ENCODE measurements at places on chromosomes 3 and 15.
A peak's percentile ranks its signal among the peaks of the same experiment; 100 is the strongest.

GRCh38 chr3:29601861-29602585 is 321.2 kb downstream of the RBMS3 start:
- DNase-seq = peak; percentile 29

- DNase-seq = no peak
Observed at GRCh38 chr3:129235344-129235917, 14.0 kb upstream of the COPG1 start.

- DNase-seq = no peak
Observed at GRCh38 chr3:107848351-107848915, 242.4 kb downstream of the CD47 start.

DNA sequence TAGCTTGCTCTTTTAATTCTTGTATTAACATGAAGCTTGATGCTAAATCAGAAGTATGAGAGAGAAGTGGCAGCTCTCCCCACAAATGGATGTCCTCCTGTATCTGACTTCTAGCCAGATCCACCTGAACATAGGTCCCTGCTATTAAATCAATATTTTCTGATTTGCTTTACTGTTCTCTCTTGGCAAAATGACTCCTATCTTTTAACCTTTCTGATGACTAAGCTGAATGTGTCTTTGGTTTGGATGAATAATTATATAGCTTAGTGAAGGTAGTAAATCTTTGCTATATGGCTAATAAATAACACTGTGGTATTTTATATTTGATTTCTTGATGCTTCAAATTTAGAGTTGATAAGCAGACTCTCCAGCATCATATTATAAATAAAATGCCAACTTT is 28.3 kb upstream of the ARL14 start:
- DNase-seq = no peak

DNA sequence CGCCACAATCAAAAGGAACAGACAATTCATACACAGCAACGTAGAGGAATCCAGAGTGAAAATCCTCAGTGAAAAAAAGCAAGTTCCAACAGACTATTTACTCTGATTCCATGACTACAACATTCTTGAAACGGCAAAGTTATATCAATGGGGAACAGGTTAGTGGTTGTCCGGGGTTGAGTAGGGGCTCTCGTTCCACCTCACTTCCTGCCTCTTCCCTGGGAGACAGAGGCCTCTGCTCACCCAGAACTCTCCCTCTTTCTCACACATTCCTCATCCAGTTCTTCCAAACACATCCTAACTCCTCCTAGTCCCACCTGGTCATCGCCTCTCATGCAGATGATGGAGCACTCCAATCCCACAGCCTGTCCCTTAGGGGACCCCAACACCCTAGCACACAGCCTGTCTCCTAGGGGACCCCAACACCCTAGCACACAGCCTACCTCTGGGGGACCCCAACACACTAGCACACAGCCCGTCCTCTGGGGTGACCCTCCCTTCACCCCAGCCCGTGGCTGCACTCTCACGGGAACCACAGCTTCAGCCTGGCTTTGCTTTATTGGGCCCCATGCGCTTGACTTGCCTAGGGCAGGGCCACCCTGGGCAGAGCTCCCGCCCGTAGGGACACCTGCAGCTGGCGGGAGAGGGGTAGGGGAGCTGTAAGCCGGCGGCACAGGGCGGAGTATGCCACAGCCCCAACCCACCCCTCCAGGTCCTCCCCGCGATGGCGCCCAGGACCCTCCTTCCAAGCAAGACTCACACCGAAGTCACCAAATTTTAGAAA is 5.2 kb downstream of the OCA2 start:
- DNase-seq = no peak

DNA sequence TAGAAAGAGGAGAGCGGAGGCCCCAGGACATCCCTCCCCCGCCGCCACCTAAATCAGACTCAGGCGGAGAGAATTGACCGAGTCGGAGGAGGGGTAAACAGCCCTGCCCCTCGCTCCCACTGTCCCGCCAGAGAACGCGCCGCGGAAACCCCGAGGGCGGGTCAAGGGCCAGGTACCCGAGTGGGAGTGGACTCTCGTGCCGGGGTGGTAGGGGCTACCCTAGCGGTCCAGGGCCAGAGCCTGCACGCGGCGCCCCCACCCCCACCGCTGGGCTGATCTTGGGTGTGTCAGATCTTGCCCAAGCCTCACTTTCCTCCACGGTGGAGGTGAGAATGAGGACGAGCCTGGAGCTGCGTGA is 19.0 kb downstream of the SPATA12 start:
- no peak for DNase-seq

All from fibroblast of the aortic adventitia (primary cell).